Esophagus mucosa (tissue), 1 donor: ENCODE measurements at places on chromosomes 7 and 10. TPM values are rescaled to one million over a fixed set of nuclear protein-coding genes. Genes with fewer than 3 reads are reported as not detected.
A peak's percentile ranks its signal among the peaks of the same experiment; 100 is the strongest.

STEAP4 gene
- total RNA-seq, result 23.6 TPM

UCMA gene
- total RNA-seq, result not detected

AOAH gene
- total RNA-seq, result 1.7 TPM

ADAMTS14 gene
- total RNA-seq, result 0.64 TPM

PRLHR gene
- total RNA-seq, result not detected

DNA sequence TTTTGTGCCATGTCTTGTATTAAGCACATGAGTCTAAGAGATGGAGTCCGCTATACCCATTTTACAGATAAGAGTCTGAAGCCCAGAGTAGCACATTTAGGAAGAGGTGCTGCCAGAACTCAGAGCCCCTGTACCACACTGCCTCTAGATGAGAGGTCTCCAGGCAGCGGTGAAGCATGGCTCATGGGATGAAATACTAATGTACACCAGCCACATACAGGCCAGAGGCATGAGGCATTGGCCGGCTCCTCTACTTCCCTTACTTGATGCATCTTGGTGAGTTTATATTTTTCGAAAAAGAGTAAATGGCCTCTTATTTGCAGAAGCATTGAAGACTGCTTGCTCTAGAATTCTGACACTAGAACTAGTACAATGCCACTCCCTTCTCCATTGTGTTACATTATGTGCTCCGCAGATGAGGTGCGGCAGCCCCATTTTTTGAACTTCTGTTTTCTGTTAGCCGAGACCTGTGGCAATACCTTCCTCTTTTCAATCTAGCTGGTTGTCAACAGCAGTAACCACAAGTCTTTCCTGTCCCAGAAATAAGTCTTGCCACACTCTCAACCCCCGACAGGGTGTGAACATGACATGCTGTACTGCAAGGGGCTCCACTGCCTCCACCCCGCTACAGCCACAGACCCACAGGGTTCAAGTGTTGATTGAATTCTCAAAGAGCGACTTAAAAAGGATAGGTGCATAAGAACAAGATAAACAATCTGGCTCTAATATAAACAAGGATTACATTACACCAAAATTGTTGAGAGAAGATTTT is 145.3 kb downstream of the CELF2 start:
- ATAC-seq, result peak; percentile 73

DNA sequence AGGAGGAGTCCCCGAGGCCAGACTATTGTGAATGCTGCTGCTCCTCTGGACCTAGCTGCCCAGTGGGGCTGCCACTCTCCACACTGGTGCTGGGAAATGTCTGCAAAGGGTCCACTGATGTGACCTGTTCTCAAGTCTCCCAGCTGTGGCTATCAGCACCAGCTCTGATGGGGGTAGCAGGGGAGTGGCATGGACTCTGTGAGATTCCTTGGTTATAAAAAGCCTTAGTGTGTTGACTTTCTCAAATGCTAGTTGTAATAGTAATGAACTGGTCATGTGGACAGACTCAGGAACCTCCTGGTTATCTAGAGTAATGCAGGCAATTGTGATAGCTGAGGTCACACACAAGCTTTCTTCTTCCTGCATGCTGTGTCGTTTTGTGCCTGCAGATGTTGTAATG is 34.1 kb upstream of the ARMC3 start:
- no peak for ATAC-seq

GRCh38 chr7:112082306-112082705 is 123.9 kb downstream of the DOCK4 start:
- ATAC-seq, result no peak

DNA sequence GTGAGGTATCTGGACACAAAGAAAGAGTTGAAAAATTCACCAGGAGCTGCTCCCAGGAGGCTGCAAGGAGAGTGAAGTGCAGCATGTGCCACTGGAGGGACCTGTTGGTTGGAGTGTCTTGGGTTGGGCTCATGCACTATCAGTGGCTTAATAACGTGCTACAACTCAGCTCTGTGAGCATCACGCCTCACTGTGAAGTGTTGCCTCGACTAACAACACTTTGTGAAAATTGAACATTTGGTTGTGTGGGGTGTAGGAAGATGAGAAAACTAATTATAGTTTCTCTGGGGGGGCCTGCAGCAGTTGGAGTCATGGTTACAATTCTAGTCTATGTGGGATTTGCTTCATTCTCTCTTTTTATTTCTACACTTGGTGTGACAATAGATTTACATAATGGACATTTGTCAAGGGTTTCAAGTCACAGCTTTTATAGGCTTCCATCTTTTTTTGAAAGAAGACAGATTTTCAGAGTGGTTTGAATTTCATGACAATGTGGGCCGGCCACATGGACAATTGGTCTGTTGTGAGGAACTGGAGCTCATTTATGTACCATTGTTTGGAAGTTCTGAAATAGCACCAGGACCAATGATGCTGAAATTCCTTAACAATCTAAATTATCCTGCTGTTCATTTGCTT is 121.3 kb downstream of the RAMP3 start:
- ATAC-seq, result no peak

- ATAC-seq, result peak; percentile 15
Measured at GRCh38 chr10:31549896-31550295, 230.9 kb downstream of the ZEB1 start.
